ENCODE measurements at places on chromosomes 2 and 18.

DNA sequence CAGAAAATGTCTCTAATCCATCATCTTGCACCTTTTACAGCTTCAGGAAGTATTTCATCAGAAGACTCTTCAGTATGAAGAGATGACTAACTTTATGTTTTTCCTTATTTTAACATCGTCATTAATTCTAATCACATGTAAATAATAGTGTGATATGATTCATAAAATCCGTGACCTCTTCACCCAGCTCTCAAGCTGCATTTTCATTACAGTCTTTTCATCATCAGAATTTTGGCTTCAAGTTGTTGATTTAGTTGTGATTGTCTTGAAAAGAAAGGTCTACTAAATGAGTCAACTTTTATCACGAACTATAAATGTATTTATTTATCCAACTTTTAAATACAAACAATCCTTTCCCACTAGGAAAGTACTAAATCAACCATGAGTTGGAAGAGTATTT lies 410.3 kb downstream of the LRP1B start:
- DNase-seq, result no peak

DNA sequence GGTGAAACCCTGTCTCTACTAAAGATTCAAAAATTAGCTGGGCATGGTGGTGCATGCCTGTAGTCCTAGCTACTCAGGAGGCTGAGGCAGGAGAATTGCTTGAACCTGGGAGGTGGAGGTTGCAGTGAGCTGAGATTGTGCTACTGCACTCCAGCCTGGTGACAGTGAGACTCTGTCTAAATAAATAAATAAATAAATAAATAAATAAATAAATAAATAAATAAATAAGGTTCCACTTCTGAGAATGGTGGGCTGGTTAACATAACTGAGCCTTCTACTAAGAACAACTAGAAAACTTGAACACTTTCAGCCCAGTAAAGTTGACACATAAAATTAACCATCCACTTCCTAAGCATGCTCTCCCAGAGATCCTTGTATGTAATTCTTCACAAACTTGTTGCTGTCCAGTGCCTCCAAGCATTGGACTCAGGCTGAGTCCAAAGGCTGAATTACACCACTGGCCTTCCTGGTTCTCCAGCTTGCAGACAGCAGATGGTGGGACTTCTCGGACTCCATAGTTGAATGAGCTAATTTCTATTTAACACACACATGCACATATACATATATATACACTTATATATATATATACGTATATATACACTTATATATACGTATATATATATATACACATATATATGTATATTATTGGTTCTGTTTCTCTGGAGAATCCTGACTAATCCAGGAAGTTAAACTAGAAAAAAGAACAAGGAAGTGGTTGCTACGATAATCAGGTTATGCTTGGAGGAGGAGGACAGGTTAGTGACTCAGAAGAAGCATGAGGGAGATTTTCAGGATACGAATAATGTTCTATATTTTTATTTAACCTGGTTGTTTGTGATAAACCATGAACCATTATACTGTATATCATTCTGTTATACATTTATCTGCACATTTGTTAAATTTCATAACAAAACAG lies 348.8 kb downstream of the METTL4 start:
- no peak for DNase-seq

- peak; percentile 22 for DNase-seq
Observed at GRCh38 chr2:118833716-118834439, 13.6 kb downstream of the EN1 start.

- no peak for DNase-seq
Observed at GRCh38 chr18:5876891-5877290, 18.4 kb downstream of the TMEM200C start.

DNA sequence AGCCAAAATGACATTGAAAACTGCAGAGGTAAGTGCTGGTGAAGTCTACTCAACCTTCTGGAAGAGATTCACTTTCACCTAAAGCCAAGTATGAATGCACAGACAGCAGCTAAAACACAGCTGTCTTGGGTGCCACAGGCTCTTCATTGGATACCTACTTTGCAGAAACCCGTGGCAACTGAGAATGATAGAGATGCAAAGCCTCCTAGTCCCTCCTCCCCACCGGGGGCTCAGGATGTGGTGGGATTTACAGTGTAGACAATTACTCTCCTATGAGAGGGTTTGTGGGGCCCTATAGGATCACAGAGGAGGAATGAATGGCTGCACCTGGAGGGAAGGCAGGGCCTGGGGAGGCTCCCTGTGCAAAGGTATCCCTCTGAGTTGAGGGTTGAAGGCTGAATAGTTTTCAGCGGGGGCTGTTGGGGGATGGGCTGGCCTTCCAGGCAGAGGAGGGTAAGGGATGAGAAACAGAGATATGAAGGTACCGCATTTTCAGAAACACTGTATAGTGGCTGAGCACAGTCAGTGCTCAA lies 131.6 kb downstream of the RNF144A start:
- no peak for DNase-seq

DNA sequence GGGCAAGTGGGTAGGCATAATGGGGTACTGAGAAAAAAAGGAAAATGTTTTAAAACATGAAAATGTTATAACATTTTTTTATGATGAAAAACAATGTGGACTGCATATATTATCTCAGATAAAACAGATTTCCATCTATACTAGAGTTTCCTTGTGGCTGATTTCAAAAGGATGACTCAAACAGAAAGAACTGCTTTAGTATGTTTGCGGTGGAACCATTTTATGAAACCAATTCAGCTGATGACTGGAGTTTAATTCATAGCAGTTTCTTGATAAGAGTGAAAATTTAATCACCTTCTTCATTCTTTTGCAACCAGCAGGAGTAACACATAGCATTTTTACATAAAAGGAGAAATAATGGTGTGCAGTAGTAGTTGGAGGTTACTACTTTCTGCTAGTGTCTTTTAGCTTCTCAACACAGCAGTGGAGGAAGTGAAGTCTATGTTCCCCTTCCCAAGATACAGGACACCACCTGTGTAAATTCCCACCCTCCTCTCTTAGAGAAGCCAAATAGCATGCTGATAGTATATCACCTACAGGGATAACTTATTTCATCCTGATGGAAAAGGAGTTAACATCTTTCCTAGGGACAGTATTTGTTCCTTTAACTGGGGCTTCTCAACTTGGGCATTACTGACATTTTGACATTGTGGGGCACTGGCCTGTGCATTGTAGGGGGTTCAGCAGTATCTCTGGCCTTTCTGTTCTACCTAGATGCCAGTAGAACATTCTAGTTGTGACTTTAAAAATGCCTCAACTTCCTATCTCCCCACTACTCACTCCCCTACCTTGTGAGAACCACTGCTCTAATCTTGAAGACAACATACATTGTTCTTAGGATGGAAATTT lies 29.9 kb downstream of the PELI1 start:
- DNase-seq, result no peak

GRCh38 chr2:101854877-101855276 lies 136.9 kb upstream of the IL1R2 start:
- no peak for DNase-seq

GRCh38 chr2:191754103-191754502 lies 76.2 kb downstream of the NABP1 start:
- DNase-seq, result no peak

DNA sequence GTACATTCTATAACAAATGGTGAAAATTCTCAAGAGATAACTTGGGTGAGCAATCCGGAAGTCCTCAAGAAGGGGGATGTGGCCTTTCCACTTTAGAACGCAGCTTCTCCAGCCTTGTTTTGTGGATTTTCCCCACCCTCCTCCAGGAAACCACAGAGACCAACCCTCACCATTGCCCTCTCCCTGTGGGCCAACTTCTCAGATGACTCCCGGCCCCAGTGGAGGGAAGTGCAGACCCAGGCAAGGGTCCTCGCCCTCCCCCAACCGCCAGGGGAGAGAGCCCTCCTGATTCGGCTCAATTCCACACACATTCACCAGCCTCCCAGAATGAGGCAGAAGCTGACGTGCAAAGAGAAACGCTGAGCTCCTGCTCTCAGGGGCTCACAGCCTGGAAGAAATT lies 277.2 kb downstream of the EIPR1 start:
- DNase-seq, result no peak

DNA sequence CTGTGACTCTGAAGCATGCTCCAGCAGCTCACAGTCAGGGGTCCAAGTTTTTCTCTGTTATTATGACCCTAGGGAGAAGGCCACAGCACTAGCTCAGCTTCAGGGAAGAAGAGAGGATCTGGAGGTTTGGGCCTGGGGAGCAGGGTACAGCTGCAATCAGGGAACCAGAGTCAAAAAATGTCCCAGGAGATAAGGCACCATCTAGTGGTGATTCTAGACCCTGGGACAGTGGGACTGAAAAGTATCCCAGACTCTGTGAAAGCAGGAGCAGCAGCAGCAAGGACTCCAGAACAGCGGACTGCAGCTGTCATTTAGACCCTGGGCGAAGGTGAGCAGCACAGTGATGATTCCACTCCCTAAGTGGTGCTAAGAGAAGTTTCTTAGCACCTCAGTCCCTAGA lies 278.4 kb upstream of the DDX18 start:
- DNase-seq, result no peak

DNA sequence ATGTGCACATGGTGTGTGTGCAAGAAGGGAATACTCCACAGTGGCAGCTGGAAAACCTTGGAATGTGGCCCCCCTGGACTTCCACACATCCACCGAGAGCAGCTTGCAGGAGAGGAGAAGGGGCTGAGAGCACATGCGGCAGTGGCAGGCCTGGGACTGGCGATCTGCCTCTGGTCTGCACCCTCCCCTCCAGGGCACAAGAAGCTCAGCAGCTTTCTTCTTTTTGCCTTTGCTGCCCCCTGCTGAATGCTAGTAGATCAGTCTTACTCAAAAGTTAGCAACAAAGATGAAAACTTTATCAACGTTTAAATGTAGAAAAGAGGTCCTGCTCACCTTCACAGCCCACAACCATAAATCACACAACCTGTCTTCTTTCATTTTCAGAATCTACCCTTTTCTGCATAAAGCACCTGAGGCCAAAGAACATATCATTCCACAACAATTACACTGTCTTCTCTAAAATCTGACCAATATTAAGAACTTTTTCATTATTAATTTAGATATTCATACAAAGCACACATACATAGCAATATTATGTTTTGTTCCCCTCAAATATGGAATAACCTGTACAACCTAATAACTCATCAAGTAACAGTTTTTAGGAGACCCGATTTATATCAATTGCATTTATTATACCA lies 34.6 kb downstream of the TGFBRAP1 start:
- peak; percentile 54 for DNase-seq

DNA sequence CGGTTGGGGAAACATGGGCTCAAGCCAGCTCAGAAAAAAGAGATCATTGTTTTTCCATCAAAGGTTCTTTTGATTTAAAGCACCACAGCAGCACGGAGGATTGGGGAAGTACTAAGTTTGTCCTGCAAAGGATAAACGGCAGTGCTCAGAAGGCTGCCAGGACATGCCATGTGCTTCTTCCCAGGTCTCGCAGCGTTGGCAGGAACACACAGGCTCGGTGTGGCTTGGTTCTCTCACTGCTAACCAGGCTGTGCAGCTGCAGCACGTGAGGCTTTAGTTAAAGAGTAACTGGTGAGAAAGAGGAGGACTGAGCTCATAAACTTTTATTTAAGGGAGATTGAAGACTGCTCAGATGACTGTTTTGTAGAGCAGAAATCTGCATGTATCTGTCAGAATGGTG lies 264.3 kb downstream of the TSN start:
- peak; percentile 40 for DNase-seq

DNA sequence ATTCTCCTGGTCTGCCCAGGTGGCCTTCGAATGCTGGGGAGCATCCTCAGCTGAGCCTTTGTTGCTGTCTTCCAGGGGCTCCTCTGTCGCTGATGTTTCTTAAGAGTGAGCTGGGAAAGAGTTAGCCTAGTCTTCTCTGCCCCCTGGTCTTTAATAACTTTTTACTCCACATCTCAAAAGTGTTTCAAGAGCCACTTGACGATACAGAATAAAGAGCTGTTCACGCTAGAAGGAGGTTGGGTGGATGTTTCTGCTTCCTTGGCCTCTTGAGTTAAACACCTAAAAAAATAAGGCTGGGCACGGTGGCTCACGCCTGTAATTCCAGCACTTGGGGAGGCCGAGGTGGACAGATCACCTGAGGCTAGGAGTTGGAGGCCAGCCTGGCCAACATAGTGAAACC lies 2.8 kb upstream of the BUB1 start:
- no peak for DNase-seq

Data from right kidney (tissue), 9 donors.